NCI-H1092 treated with DMSO at 0.1 percent for 48 hours (cell line): ENCODE measurements at places on chromosomes 2 and 18.

- peak; percentile 40 for DNase-seq
Measured at GRCh38 chr2:163670929-163671328, 64.9 kb downstream of the FIGN start.

DNA sequence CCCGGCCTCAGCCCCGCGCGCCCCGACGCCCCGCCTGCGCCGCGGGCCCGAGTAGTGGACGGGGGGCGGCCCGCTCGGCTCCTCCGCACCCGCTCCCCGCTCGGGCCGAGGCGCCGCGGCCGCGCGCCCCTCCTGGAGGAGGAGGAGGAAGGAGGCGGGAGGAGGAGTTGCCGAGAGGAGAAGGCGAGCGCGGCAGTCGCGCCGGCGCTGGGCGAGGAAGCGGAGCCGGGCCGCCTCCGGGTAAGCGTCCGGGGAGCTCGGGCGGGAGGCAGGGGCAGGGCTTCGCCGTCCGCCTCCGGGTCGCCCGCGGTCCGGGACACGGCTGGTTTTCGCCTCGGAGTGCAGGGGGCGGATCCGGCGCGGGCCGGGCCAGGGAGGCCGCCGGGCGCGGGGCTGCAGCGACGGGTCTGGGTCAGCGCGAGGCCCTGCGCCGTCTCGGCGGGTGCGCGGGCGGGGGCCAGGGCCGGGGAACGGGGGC, at the start of gene SOCS6:
SOCS6 (plus strand) TSS at position 195 of the 478 bp plus-strand sequence. CDS start 35,624 bp downstream, outside the sequence.
- DNase-seq, result peak; percentile 47

DNA sequence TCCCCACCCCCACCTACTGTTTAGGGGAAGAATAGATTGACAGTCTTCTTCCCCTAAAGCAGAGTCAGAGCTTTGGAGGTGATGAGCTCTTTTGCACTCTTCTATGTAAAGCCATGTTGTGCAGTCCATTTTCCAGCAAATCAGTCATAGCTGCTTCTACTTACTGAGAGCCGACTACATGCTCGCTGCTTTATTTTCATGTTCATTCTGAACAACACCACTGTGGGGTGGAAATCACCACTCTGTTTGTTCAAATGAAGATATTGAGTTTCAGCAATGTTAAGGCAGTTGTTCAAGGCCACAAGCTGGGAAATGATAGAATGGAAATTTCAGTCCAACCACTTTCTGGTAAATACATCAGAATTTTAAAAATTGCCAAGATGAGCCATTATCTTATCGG, 88.3 kb downstream of the INSIG2 start:
- no peak for DNase-seq

DNA sequence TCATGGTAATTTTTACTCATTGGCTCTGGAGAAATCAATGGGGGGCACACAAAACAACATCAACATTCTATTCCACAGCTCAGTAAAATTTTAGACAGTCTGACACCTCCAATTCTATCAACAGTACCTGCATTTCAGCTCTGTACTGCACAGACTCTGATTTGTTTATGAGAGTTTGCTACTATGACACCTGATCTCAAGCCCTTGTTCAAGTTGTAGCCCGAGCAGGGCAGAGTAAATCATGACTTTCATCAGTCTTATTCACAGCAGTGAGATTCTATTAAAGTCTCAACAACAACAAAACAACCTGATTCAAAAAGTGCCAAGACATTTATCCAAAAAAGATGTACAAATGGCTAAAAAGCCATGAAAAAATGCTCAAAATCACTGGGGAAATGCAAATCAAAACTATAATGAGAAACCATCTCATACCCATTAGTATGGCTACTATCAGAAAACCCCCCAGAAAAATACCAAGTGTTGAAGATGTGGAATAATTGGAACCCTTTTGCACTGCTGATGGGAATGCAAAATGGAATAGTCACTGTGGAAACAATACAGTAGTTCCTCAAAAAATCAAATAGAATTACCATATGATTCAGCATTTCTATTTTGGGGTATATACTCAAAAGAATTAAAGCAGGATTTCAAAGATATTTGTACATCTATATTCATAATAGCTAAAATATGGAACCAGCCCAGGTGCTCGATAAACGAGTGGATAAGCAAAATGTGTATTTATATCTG, 71.7 kb upstream of the RBMS1 start:
- DNase-seq, result no peak

DNA sequence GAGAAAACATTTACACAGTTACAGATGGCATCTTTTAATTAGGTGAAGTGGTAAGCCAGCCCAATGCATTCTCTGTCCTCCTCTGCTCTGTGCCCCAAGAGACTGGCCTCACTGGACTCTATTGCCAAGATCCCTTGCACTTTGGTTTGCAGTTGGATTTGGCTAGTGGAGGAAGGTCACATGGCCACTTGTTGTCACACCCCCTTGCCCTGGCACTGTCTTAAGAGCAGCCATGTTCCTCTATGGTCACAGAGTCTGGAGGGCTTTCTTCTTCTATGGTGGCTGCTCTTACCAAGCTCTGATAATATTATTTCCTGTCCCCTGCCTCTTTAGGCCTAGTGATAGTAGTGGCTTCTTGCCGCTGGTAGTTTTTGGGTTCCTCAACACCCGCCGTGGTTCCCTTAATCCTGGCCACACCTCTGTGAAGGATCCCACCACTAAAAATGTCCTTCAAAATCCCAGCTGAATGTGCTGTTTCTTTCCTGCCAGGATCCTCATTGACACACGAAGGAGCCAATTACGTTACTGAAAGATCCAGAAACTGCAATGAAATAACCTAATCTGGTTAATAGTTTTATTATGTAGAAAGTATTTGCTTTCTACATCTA, 111.1 kb downstream of the CDC42EP3 start:
- DNase-seq, result peak; percentile 60

DNA sequence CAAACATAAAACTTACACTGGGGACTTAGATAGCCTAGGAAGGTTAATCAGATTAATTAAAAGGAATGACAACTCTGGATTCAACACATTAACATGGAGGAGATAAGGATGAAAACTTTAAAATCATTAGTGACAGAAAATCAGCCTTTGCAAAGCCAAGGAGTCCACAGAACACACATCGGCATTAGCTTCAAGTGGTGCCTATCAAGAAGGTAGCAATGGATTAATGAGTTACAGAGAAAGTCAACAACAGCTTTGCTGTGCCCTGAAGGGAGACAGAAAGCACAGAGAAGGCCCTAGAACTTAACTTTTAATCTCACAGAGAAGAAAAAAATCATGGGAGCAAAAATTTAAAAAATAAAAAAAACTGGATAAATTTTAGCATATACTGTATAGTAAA, 88.6 kb downstream of the KCNH7 start:
- no peak for DNase-seq

DNA sequence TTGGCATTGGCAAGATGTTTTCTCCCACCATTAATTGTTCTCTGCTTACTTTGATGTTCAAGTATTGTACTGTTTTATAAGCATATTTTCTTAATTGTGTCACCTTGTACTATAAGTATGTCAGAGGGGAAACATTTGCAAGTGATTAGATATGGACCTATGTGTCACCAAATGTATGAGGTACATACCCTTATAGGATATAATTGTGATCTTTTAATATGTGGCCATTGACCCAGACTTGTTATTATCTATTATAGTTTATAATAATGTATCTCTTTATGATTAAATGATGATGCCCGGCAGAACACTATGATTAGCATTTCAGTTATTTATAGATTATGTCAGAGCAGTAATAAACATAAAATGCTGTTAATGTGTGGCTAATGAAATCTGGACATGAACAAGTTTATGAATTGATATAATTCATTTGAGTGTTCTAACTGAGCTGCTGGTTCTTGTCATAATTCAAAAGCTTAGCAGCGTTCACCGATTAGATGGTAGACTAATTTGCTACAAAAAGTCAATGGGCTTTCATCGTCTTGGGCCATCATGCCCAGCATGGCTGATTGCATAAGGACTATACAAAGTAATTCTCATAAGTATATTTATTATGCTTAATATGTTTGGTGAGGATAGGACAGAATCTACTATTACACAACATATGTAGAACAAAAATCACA, 480.9 kb upstream of the FANCL start:
- DNase-seq, result no peak

GRCh38 chr18:22466608-22467395, 49.1 kb upstream of the CTAGE1 start:
- DNase-seq, result no peak

GRCh38 chr2:98869272-98869641, 66.8 kb downstream of the CRACDL start:
- DNase-seq, result peak; percentile 77

- DNase-seq, result peak; percentile 12
Measured at GRCh38 chr2:48529194-48529593, 760 bp upstream of the STON1 start.

DNA sequence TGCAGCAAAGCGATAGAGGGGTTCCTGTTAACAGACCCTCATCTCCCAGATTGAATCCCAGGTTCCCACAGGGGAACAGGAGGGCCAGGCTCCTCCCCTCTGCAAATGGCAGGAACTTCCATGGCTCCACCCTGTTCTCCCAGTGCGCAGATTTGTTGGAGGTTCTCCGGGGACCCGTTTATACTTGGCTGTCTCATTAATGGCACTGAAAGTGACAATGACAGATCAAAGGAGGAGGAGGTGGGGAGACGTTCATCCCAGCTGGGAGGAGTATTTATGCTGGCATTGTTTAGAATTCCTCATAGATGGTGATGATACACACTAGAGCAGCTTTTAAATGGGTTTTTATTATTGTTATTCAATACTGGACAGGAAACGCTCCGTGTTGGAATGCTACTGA, 186.9 kb downstream of the LRP1B start:
- no peak for DNase-seq

DNA sequence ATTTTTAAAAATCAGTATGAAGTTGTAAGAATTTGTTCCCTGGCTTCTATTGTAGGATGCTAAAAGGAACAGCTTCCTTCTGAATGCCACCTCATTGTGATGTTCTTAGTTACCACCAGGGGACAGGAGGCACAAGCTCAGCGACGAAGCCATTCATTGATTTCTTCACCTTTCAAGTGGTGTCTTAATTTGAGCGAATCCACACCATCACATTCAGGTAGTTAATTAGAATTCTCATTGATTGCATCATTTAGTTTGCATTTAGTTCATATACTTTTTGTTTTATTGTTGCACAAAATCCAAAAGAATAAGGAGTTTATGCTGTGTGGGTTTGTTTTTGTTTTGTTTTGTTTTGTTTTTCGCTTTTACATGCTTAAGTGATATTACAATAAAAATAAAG, 23.1 kb downstream of the CYP27C1 start:
- no peak for DNase-seq

DNA sequence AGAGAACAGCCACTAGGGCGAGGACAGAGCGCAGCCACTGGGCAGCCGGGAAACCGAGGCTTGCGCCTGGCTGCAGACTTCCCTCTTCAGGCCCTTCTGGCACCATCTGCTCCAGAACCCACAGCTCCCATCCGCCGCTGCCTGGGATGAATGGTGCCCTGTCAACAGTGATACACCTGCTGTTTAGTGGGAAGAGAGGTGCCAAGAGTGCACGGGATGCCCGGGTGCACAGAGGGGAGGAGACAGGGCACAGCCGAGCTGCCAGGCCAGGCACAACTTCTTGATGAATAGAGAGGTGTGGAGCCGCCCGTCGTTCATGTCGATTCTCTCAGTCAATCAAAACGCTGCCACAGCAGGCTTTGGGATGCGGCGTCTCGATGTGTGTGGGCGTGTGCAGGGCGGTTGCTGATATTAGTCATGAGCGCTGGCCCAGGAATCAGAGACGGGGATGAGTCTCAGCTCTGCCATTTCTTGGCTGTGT, 39.5 kb downstream of the RRM2 start:
- DNase-seq, result peak; percentile 68

GRCh38 chr2:9145109-9145751, 61.4 kb upstream of the ASAP2 start:
- no peak for DNase-seq

- no peak for DNase-seq
Measured at GRCh38 chr2:213175673-213176247, 24.3 kb upstream of the IKZF2 start.

- no peak for DNase-seq
Measured at GRCh38 chr2:12087671-12088380, 341.4 kb downstream of the LPIN1 start.

DNA sequence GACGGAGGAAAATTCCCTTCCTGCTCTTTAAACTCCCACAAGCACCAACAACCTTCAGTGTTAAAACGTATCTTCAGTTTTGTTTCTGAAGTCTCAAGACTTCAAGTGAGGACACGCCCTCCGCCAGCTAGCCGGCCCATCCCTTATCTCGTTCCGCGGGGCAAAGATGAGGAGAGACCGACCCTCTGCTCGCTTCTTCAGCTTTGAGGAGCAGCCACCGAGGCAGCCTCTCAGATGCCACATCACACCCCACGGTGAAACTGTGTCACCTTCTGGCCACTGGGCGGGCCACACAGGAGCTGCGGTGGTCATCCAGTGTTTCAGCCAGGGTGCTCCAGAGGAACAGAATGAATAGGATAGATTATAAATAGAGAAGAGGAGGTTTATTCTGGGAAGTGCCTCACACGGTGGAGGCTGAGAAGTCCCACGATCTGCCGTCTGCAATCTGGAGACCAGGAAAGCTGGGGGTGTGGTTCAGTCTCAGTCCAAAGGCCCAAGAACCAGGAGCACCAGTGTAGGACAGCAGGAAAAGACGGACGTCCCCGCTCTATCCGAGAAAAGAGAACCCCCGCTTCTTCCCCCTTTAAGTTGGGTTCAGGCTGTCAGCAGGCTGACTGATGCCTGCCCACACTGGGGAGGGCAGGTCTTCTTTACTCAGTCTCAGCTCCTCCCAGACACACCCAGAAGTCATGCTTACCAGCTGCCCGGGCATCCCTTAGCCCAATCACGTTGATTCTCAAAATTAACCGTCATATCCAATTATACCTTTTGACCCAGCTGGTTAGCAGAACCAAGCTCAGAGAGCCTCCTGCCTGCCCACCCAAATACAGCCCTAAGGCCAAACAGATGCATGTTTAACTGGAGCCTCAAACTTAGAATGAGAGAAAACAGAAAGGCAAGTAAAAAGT, 399.7 kb upstream of the ID2 start:
- no peak for DNase-seq

DNA sequence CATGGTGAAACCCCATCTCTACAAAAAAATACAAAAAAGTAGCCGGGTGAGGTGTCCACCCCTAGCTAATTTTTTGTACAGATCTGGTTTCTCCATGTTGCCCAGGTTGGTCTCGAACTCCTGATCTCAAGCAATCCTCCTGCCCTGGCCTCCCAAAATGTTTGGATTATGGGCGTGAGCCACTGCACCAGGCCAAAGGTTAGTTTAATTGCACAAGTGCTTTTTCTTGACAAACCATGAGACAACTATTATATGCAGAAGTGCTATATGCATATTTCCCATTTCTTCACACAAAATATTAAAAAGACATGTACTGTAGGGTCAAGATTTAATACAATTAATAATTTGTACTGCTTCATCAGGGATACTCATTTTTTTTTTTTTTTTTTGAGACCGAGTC, 5.0 kb upstream of the GGCX start:
- DNase-seq, result no peak
